ENCODE measurements at places on chromosomes 12 and 14.
A peak's percentile ranks its signal among the peaks of the same experiment; 100 is the strongest.

DNA sequence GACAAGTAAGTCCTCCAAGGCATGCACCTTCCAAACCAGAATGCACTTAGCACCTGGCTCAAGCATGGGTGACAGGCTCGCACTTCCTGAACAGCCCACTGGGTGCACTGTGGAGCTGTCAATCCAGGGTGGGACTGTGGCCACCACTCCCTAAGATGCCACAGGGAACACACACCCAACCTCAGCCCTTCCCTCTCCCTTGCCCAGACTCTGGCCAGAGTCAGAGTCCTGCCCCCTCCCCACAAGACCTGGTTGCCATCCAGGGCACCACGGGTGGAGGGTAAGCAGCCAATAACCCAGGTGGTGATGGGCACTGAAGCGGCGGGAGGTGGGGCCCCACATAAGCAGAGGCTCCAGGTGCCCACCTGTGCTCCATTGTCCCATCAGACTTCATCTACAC lies 160.6 kb downstream of the MYRFL start:
- DNase-seq, result no peak

GRCh38 chr14:54369343-54369742 lies 27.5 kb upstream of the CDKN3 start:
- DNase-seq, result no peak

- DNase-seq, result peak; percentile 71
Measured at GRCh38 chr12:46209170-46209569, 59.7 kb downstream of the SLC38A1 start.

GRCh38 chr14:61563880-61564617 lies 131.3 kb upstream of the HIF1A start:
- no peak for DNase-seq

DNA sequence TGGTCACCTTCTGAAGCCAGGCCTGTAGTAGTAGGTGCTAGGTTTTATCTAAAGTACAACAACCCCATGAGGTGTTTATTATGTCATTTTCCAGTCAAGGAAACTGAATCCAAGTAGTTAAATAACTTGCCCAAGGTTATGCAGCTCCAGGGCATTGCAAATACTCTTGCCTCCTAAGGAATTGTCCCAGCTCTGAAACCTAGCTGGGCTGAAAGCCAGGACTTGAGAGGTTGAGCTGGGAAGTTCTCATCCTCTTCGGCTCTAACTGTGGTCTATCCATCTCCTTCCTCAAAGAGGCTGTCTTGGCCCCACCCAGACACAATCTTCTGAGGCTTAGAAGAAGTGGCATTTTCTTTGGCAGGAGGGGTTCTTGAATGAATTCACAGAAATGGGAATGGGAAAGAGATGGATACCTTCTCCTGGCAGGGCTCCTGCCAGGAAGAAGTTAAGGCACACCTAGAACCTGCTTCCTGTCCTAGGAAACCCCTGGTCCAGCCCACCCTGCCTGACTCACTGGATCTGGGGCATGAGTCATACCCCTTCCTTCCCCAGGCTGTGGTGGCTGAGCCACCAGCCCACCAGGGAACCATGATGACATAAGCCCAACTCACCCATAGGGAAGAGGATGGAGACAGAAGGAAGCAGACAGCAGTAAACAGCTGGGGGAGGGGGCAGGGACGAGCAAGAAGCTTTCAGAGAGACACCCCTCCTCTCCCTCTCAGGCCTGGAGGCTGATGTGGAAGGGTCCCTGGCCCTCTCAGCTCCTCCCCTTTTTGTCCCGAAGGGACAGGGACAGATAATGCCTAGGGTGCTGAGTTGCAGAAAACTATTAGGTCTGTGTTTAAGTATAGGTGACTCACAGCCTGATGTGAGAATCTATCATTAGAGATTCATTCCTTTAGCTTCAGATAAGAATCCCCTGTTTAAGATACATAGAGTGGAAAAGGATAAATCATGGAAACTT lies 2.1 kb upstream of the PLEK2 start:
- DNase-seq, result no peak

GRCh38 chr14:52029881-52030280 lies 39.0 kb downstream of the NID2 start:
- DNase-seq, result no peak

DNA sequence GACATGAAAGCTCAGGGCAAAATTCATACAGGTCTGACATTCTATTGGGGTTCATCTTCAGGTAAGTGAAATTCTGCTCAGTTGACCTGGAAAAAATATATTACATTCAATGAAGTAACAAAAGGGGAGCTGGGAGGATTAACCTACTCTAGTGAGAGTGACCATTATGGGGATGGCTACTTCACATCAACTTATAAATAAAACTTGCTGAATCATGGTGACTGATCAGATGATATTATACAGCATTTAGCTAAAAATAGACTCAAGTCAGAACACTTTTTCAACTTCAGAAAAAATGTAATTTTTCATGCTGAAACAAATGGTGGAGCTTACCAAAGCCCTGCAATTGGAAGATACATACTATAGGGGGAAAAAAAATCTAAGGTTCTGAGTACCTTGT lies 800.2 kb downstream of the FSCB start:
- peak; percentile 76 for DNase-seq

DNA sequence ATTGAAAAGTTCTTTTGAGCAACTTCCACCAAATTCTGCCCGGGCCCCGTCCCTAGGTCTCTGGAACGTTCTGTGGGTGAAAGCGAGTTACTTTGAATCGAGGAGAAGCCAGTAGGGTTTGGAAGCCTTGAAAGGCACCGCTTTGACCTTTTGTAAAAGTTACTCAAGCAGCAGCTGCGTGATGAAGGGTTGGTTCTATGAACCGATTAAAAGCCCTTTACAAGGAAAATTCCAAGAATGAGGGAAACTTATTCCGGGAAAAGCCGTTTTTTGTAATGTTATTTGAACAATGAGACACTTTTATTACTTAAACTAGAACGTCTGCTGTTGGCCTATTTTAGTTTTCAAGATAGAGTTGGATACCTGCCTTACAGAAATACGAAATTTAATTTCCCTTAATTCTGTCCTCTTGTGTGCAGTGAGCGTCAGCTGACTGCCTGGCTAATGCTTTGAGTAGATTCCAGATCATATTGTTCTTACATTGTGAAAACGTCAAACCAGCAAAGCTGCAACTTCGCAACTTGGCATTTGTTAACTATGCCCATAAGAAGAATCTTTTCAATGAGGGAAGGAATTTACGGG lies 906 bp downstream of the LARP4 start:
- peak; percentile 90 for DNase-seq

DNA sequence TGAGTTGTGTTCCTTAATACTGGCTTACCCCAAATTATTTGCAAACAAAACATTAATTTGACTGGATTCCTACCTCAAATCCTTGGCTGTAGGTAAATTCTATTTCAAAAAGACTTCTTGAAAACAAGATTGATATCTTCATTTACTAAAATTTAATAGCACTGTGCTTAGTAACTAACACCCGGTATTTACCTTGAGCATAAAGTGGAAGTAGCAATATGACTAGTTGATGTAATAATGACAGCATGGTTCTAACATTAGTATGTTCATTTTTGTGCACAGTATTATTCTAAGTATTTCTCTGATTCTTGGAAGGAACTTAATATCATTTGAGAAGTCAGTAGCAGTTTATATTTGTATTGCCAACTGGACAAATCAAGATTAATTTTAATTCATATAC lies 96.8 kb downstream of the PPHLN1 start:
- no peak for DNase-seq

Measured in fibroblast of gingiva (primary cell).